ENCODE measurements at places on chromosomes 16 and 17.

- no peak for DNase-seq
These were observed 39.6 kb downstream of the MAP2K6 start for GRCh38 chr17:69454051-69454450.

GRCh38 chr16:645852-646678 lies 3.1 kb upstream of the WDR90 start:
- DNase-seq = no peak

DNA sequence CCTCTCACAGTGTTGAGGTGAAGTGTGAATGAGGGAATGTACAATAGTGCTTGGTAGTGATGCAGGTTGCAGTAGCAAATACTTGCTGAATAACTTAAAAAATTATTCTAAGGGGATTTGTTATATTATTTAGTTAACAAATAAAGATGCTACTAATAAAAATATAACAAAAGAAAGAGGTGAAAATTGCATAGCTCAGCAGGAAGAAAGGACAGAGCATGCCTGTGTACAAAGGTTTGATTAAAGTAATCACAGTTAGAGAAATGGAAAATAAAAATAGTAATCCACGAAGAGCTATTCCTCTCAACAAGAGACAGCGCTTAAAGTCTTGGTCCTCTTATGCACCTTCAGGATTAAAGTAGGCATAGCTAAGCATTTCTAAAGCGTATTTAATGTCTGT lies 11.0 kb downstream of the GOT2 start:
- no peak for DNase-seq

DNA sequence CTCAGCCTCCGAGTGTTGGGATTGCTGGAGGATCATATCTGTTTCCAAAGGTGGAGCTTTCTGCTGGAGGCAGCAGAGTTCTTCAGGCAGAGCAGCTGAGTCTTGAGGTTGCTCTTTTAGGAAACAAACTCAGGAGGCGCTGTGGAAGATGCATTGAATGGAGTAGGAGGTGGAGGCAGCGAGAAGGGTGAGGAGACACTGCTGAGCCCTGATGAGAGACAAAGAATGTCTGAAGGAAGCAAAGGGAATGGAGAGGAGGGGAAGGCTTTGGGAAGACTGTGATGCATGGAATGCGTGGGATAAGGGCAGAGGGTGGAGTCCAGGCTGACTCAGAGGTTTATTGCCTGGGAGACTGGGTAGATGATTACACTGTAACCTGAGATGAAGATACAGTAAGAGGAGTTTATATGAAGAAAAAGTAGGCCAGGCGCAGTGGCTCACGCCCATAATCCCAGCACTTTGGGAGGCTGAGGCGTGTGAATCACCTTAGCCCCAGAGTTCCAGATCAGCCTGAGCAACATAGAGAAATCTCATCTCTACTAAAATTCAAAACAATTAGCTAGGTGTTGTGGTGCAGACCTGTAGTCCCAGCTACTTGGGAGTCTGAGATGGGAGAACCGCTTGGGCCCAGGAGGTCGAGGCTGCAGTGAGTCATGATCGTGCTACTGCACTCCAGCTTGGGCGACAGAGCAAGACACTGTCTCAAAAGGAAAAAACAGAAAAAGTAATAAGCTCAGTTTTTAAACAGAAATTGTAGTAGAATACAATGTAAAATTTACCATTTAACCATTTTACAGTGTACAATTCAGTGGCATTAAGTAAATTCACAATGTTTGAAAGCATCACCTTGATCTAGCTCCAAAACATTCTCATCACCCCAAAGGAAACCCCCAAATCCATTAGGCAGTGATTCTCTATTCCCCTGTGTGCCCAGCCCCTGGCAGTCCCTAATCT lies 17.8 kb upstream of the TMEM219 start:
- no peak for DNase-seq

- DNase-seq = no peak
These were observed 4.4 kb downstream of the SOX9 start for GRCh38 chr17:72125226-72125651.

DNA sequence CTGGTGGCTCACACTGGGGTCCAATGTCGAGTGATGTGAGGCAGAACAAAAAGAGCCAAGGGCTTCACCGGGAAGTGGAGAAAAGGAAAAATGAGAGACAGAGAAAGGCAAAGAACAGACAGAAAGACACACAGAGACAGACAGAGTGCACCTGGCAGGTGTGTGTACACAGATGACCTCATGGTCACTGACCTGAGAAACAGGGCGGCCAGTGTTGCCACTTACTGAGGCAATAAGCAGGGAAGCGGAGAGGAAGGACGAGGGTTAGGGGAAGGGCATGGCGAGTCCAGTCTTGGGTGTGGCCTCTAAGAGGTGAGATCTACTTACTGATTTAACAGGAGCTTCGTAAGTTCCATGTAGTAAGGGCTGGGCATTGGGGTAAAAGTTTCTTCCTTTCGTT lies 7.5 kb downstream of the GINS2 start:
- DNase-seq = no peak

GRCh38 chr17:28347261-28347891 lies 10.0 kb downstream of the POLDIP2 start:
- no peak for DNase-seq

GRCh38 chr16:4801962-4802658 lies at the start of gene ROGDI:
Gene ROGDI, minus strand, starts transcription at chr16:4802633. Its CDS starts 62 bp downstream, at chr16:4802571.
- DNase-seq = peak; percentile 40

- DNase-seq = no peak
These were observed 156.4 kb upstream of the CCL2 start for GRCh38 chr17:34098699-34099098.

DNA sequence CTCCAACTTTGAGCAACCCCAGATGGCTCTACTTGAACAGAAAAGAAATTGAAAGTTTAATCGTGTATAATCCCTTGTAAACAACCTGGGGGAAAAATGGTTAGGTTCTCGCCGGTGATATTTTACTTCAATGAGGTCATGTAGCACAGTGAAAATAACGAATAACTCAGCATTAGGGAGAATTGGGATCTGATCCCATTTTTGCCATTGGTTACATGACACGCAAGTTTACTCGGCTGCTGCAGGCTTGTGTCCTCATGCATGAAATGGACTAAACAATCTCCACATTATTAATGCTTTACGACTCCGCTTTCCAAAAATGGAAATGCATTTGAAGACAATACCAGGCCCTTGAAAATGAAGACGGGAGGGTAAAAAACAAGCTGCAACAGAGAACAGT lies 45.5 kb upstream of the LRRC37A3 start:
- no peak for DNase-seq

- no peak for DNase-seq
These were observed 160.3 kb downstream of the NTN1 start for GRCh38 chr17:9181640-9182039.

DNA sequence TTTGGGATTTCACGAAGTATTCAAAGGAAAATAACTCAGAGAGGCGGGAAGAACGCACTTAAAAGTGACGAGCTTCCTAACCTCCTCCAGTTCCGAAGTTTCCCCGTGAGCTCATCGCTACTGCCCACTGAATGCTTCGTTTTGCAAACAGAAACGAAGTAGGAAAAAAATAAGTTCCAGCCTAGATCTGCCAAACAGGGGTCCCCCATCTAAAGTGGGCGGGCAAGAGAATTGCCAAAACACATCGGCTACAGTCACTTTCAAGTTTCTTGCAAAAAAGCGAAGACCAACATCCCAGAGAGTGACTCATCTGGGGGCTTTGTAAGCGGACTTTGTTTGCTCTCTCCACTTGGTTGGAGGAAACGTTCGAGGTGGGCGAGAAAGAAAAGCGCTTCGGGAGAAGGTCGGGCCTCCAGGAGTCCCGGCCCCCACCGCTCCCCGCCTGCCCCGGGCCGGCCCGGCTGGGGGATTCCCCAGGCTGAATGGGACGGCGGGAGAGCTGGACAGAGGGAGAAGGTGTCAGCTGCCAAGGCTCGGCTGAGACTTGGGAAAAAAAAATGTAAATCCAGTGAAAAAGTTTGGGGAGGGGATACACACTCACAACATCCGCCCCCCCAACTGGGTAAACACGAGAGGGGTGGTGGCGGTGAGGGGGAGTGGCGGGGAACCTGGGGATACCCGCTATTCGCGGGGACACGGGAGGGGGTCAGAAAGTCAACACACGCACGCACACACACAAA lies 1.0 kb downstream of the VEZF1 start:
- DNase-seq = peak; percentile 7

DNA sequence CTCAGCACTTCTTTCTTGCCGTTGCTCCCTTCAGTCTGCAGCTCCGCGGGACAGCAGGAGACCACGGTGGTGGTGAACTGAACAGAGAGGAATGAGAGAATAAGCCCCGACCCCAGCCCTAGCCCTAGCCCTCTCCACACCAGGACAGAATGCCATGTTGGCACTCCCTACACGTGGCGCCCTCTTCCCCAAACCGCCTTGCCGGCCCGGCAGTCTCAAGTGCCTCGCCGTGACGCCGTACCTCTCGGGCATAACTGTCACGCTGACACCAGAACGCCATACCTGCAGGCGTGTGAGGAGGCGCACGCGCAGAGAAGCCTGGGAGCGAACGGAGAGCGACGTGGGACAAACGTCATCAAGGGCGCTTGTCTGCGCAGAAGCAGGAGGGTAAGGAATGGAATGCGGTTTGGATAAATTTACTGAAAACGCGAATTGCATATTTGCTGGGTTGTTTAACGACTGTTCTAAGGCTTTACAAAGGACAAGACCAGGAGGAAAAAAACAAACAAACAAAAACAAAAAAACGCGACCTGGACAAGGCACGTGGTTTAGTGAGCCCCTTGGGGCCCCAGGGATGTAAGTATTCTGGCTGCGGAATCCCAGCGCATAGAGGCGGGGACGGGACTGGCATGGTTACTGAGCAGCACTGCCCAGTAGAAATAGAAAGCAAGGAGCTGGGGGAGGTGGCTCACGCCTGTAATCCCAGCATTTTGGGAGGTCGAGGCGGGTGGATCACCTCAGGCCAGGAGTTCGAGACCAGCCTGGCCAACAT lies at the start of gene AARSD1:
Gene AARSD1 (minus strand): TSS at position 294 of the 772 bp plus-strand sequence. CDS start 14 bp downstream, at position 280.
- DNase-seq = peak; percentile 61

- no peak for DNase-seq
These were observed 12.6 kb upstream of the ALDH3A1 start for GRCh38 chr17:19760746-19761145.

DNA sequence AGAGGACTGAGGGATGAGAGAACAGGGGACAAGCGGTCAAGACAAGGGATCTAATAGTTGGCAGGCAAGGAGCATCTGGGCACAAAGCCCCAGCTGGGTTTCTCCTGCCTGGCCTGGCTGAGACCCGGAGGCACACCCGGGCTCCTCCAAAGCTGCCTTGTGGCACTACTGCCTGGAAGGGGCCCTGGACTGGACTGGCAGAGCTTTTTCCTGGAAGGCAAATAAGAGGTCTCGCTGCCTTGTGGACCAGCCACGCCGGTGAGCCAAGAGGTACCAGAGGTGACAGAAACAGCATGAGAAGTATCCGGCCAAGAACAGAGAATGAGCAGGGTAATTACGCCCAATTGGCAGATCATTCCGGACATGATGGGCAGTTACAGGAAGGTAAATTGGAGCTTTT lies 64.6 kb downstream of the GTF3C1 start:
- DNase-seq = no peak

DNA sequence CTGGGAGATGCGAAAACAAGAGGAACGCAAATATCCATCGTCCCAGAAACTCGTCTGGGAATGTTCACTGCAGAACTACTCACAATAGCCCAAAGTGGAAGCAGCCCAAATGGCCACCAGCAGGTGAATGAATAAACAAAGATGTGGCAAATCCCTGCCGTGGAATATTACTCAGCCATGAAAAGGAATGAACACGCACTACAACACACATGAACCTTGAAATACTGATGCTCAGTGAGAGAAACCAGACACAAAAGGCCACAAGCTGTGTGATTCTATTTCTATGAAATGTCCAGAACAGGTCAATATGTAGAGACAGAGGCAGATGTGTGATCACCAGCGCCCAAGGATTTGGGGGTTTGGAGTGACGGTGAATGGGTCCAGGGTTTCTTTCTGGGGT lies 169.8 kb downstream of the IRF8 start:
- no peak for DNase-seq

GRCh38 chr17:21204935-21205334 lies 9.0 kb downstream of the TMEM11 start:
- no peak for DNase-seq

DNA sequence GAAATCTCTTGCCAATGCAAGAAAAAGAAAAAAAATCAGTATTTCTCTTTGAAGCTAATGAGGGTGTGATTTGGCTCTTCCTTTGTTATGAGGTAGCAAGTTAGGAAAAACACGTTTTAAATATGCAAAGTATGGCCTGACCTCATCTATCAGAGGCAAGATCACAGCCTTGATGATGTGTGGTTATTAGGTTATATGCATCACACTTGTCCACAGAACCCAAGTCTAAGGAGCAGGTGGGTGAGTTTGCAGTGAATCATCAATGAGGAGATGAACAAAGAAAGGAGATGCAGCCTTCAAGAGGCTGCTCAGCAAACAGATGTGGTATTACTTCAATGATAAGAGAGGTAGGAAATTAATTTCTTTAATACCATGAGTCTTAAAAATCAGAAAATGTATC lies 594.8 kb upstream of the CDH5 start:
- DNase-seq = no peak

DNA sequence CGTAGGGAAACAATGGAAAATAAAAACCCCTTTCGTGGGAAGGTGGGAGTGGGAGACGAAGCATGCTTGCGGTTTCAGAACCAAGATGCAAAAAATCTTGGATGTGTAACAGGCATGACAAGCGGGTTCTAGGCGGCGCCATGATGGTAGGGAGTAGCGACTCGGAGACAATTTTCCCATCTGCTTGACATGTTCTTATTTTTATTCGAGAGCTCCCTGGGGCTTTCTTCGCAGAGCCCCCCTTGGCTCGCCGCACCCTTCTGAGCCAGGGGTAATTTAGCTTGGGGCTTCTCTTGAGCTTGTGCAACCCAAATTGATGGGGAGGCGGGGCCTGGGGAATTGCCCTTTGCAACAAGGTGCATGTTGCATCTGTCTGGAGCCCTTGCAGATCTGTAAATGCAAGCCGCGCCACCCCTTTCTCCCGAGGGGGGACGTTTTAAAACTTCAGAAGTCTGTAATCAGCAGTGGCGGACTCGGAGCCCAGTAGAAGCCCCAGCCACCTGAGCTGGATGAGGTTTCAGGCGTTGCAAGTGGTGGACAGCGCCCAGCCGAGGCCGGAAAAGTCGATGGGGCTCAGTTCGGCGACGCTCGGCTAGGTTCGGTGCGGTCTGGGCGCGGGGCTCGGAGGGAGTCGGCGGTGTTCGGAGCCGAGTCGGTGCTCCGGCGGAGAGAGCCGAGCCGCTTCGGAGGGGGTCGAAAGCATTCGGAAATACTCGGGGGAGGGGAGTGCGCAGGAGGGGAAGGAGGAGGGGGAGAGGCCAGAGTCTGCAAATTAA lies 2.9 kb downstream of the GNAO1 start:
- DNase-seq = peak; percentile 64

GRCh38 chr17:14091367-14091766 lies 22.1 kb downstream of the COX10 start:
- DNase-seq = no peak

- DNase-seq = no peak
These were observed 8.9 kb downstream of the CPPED1 start for GRCh38 chr16:12794486-12795387.

Data from activated naive CD4-positive, alpha-beta T cell (primary cell).